Renal cortical epithelial cell (primary cell): ENCODE measurements at places on chromosomes 5 and 9.

- peak; percentile 96 for DNase-seq
These were observed 4.4 kb upstream of the SSBP2 start for GRCh38 chr5:81755320-81755719.

DNA sequence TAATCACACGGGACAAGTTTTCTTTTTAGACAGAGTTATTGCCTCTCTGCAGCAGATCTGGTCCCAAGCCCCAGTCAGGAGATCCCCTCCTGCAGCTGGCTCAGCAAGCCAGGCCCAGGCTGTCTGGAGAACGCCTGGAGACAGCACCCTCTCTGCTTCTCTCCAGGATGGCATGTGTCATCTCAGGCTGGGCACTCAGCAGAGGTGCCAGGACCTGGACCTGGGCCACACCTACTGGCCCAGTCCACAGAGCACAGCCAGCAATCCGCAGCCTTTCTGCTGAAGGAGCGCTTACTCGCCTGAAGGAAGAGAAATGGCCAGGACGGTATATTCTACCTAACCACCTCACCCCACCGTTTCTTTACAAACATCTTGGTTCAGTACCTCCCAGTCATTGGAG lies 4.7 kb upstream of the TBC1D9B start:
- no peak for DNase-seq

- no peak for DNase-seq
These were observed 24.0 kb upstream of the RXRA start for GRCh38 chr9:134302130-134302817.

DNA sequence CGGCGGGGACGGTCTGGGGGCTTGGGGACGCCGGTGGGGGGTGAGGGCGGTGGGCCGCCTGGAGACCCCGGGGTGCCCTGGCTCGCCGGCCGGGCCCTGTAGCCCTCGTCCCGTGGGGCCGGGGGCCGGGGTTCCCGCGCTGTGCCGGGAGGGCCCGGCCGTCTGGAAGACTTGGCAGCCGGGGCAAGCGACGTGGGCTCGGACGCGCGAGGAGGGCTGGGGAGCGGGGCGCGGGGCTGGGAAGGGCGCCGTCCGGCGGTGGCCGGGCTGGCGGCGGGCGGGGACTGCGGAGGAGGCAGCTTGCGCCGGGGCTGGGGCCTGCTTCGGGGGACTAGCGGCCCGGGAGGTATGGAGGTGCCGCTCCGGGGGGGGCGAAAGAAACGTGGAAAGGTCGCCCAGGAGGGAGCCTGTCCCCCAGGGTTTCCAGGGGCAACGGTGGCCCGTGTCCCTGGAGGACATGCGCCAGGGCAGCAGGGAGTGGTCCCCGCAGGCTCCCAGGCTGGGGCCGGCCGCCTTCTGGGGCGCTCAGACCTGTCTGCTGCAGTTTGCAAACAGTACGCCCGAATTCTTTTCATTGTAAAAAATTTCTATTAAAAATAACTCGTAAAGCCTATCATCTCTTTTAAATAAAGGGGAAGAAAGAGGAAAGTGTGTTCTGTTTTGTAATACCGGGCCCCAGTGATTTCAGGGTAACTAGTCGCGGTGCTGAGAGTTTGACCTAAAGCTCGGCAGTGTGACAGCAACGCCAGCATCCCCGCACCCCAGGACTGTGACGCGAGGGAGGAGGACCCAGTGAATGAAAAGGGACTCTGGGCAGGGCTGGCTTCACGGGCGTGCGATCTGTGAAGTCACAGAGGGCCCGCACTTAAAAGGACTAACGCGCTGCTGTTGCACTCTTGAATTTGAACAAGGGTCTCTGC lies 752 bp upstream of the ANKH start:
- DNase-seq, result no peak
